ENCODE measurements at places on chromosomes 7 and 10. TPM values are rescaled to one million over a fixed set of nuclear protein-coding genes. Genes with fewer than 3 reads are reported as not detected.
A peak's percentile ranks its signal among the peaks of the same experiment; 100 is the strongest.

DNA sequence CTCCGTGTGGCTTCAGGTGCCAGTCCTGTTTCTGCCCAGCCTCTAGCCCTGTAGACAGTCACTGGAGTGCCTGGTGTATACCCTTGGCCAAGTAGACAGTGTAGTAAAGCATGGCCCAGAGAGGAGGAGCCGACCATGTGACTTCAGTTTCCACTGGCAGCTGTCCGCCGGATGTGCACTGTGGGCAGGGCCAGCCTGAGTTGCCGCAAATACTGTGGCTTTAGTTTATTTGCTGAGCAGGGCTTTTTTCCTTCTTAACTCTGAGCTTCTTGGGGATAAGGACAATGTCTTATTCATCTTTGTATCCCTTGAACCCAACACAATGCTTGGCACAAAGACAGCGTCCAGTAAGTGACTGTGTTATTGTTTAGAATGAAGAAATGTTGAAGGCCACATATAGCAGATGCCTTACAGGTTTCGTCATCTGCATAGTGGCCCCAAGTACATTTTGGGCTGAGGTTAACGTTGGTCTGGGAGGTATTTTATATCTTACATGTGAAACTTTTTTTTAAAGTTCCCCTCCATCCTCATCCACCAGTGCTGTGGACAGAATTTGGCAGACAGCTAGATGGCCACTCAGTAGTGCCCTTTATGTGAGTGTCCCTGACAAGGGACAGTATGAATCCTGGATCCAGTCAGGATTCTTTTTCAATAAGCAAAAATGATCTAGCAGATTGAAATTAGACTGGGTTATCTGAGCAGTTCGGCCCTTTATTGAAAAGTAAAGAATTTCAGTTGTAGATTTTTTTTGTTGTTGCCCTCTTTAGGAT, 40.6 kb downstream of the CYP17A1 start:
- no peak for DNase-seq

GRCh38 chr7:126658684-126659083, 594.1 kb downstream of the GRM8 start:
- DNase-seq, result no peak

- DNase-seq, result no peak
Observed at GRCh38 chr7:24073651-24074420, 210.2 kb upstream of the NPY start.

Gene GTF2IRD1
- total RNA-seq, result 25.1 TPM

- no peak for DNase-seq
Observed at GRCh38 chr7:138006106-138006505, 4.2 kb upstream of the CREB3L2 start.

Gene SUGCT
- total RNA-seq, result 9.7 TPM

Gene LRRN3
- total RNA-seq, result not detected

Gene NEUROG3
- not detected for total RNA-seq

GRCh38 chr10:77165445-77166208, 472.0 kb downstream of the KCNMA1 start:
- peak; percentile 53 for DNase-seq

DNA sequence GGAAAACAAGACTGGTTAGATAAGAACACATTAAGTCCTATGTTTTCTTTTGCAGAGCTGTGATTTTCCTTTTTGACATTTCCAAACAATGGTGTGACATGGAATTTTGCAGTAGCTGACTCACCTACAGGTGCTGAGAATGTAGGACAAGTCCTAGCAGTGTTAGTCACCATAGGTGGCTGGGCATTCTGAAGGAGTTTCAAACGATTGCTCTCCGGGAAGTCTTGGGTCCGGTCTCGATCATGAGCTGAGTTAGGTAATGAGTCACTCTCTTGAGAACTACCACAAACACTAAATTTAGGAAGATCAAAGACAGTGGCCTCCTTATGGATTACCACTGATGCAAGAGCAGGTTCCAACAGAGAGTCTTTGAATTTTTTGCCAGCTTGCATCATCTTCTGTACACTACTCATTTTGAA, 3.6 kb downstream of the FIGNL1 start:
- peak; percentile 61 for DNase-seq

Gene FGFR2
- total RNA-seq, result 7.4 TPM

DNA sequence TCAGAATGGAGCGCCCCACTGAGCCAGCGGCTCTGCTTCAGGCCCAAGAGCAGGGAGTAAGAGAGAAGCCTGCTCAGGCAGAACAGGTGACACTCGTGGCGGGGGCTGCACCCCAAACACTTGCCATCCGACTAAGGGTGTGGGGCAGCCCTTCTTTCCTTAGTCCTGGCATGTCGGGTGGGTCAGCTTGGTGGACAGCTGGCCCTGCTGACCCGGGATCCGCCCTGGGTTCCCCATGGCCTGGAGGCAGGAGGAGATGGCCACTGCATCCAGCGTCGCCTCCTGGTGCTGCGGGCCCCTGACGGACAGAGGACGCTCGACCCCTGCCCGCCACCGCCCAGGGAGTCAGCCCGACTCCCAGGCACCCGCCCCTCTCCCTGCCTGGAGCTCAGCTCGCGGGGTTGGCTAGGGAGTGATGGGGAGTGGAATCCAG, 1.2 kb upstream of the PAOX start:
- DNase-seq, result no peak

GRCh38 chr7:31690935-31691334, 3.9 kb downstream of the PPP1R17 start:
- DNase-seq, result no peak

Gene MMRN2
- total RNA-seq, result 4.8 TPM
